Iris pigment epithelial cell (primary cell): ENCODE measurements at places on chromosomes 6 and 20.

- DNase-seq: no peak
Observed at GRCh38 chr6:30882759-30883684, 1.3 kb upstream of the DDR1 start.

GRCh38 chr6:88983532-88983931, 20.1 kb upstream of the RNGTT start:
- DNase-seq: peak; percentile 64

DNA sequence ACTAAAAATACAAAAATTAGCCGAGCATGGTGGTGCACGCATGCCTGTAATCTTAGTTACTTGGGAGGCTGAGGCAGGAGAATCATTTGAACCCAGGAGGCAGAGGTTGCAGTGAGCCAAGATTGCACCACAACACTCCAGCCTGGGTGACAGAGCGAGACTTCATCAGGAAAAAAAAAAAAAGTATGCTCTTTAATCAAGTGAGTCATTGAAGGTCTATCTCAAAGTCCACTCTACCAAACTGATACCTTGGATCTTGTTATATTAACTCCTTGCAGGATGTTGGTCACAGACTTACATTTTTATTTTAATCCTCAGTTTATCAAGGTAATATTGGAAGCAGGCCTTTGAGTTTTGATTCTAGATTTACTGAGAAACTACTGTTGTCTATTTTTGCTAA, 348.7 kb downstream of the COL12A1 start:
- no peak for DNase-seq

DNA sequence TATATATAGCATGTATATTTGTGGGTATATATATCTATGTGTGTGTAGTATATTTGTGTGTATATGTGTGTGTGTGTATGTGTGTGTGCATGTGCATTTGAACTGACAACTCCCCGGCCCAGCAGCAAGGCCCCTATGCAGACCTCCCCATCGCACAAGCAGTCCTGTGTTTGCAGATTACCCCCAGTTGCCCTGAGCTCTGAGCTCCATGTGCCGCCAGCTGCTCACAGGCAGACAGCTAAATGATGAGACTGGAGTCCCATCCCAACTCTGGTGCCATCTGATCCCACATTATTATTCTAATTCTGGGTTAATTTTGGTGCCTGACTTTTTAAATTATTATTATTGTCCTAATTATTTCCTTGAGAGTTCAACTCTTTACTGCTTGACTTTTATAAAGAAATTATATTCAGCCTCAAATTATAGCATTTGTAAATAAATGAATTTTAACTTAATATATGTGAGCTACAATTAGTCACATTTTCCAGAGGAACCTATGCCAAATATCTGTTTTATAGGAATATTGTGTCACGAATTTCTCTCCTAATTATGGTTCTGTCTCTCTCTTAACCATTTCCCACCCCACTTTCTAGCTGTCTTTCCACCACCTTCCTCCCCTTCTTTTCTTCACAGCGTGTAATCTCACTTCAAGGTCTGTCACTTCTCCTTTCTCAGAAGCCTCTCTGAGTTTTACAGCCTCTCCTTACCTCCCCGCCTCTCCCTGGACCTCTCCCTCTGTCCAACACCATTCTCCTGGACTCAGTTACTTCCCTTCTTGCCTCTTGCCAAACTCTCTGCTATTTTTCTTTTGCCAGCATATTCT, 90.6 kb upstream of the SYNDIG1 start:
- DNase-seq: no peak

- DNase-seq: peak; percentile 89
Observed at GRCh38 chr6:72787391-72788031, 165.6 kb downstream of the KCNQ5 start.

DNA sequence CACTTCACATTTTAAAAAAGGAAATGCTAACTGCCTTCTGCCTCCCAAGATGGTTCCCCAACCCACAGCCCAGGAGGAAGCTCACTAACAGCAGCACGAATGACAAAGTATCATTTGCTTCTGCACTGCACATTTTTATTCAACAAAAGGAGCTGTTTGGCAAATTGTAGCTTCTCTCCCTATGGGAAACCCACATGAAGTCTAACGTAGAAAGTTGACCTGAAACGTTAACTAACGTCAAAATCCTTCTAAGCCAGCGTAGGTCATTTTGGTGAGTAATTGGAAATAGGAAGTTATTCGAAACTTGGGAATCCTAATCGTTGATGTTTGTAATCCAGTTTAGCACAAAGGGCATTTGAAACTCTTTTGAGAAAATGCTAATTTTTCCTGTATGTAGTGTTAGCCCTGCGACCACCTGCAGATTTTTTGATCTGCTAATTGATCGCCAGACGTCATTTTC, 2.9 kb downstream of the SALL4 start:
- DNase-seq: no peak
